Endothelial cell of umbilical vein (primary cell): ENCODE measurements at places on chromosomes 1 and 21. TPM values are rescaled to one million over a fixed set of nuclear protein-coding genes. Genes with fewer than 3 reads are reported as not detected.

The OVAAL gene
- not detected in 2 replicates for total RNA-seq

The FCAMR gene
- not detected in 2 replicates for total RNA-seq

The UBL4B gene
- total RNA-seq, result not detected in 2 replicates

The LCA5L gene
- 1.0 and 1.2 TPM in 2 replicates for total RNA-seq

DNA sequence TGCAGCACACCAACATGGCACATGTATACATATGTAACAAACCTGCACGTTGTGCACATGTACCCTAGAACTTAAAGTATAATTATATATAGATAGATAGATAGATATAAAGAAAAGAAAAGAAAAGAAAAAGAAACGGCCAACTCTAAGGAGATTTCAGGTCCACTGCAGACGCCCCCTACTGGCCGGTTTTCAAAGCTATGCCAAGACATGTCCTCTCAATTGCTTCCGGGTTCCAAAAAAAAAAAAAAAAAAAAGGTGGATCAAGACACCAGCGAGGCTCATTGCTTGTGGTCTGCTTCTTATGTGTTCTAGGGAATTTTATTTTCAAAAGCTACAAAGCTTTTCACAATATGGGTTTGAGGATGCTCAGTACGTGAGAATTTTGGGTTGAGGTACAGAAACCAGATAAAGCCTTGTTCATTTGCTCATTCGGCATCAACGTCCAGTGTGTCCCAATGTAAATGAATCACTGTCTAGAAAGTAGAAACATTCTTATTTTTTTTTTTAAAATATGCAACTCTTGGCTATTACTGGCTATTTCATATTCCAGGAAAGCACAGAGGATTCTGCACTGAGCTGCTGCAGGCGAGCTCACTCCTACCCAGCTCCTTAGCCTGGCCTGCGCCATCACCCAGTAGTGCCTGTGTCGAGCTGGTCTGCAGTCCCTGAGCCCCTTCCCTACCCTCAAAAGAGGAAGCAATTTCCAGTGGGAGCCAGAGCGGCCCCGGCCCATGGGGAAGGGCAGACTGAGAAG, 643.0 kb downstream of the KIF26B start:
- DNase-seq, result no peak

GRCh38 chr1:2528966-2529783, 888 bp downstream of the HES5 start:
- no peak for DNase-seq

GRCh38 chr1:211237579-211237978, 21.6 kb upstream of the RCOR3 start:
- DNase-seq, result no peak

DNA sequence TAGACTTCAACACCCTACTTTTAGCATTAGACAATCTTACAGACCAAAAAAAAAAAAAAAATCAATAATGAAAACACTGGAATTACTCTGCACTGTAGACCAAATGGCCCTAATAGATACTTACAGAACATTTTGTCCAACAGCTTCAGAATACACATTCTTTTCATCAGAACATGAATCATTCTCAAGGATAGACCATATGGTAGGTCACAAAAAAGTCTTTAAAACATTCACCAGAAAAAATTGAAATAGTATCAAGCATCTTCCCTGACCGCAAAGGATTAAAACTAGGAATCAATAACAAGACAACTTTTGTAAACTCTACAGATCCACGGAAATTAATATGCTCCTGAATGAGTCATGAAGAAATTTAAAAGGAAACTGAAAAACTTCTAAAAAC, 22.5 kb downstream of the ZNF670 start:
- no peak for DNase-seq

- DNase-seq, result peak; percentile 24
These were observed 5.5 kb downstream of the EFNA3 start for GRCh38 chr1:155083865-155084721.

DNA sequence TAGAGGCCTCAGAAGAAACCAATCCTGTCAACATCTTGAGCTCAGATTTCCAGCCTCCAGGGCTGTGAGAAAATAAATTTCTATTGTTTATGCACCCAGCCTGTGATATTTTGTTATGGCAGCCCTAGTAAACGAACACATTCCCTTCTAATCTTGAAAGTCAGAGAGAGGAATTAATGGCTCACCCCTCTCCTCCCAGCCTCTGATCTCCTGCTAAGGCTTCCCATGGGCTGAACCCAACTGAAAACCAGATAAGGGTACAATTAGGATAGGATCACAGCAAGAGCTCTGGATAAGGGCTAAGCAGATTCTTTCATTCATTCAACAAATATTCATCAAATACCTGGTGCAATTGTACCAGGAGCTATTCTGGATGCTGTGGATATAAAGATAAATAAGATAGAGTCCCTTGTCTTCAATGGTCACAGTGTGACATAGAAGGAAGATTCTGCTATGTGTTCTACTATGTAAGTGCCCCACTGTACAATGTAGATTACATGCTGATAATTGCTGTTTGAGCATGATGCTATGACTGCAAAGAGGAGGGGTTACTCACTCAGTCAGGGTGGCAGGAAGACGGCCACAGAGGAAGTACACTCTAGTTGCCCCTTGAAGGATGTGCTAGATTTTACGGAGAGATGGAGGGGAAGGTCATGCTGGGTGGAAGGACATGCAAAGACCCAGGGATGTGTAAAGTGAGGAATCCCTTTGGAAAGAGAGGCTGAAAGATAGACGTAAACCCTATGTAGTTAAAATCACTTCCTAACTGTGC, 203.3 kb upstream of the JUN start:
- no peak for DNase-seq

DNA sequence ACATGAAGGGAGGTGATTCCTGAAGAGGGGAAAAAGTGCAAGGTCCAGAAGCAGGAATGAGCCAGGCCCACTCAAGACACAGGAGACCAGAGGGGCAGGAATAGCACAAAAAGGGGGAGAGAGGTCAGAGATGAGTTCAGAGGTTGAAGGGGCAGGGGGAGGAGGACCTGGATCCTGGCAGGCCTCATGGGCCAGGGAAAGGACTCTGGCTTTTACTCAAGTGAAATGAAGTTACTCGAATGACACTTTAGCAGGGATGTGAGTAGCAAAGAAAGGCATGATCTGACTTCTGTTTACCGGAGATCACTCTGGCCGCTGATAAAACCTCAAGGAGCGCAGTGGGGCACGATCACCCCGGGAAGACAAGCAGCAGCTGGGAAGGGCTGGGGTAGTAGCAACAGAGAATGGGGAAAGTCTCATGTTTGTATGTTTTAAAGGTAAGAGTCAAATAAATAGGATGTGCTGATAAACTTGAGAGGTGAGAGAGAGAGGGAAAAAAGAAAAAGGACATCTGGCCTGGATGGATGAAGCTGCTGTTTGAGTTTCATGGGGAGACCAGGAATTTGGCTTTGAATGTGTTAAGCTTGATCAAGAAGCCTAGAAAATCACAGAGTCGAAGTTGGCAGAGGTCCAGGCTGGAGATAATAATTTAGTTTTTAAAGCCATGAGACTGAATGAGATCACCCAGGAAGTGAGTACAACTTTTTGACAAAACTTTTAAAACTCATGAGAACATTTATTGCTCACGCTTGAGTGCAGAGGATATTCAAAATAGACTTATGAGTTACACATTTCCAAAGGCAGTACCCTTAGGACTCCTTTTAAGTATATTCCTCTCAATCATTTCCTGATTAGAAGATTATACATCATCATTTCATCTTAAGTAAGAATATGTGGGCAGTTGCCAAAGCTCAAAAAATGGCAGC, 156.0 kb downstream of the RERE start:
- peak; percentile 69 for DNase-seq

DNA sequence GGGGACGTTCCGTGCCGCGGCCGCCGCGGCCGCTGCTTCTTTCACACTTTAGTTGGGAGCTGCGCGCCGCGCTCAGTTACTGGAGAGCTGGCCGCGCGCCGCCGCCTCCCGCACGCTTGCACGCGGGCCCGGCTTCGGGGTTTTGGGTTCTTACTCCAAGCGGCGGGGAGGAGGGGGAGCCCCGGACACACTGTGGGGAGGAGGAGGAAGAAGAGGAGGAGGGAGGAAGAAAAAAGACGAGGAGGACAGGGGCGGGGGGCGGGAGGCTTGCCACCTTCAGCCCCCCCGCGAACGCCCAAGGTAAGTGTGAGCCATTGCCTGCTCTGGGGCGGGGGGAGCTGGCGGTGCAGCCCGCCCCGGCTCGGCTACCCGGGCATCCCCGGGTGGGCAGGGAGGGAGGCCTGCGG, 243 bp downstream of the C1orf21 start:
- DNase-seq, result no peak

DNA sequence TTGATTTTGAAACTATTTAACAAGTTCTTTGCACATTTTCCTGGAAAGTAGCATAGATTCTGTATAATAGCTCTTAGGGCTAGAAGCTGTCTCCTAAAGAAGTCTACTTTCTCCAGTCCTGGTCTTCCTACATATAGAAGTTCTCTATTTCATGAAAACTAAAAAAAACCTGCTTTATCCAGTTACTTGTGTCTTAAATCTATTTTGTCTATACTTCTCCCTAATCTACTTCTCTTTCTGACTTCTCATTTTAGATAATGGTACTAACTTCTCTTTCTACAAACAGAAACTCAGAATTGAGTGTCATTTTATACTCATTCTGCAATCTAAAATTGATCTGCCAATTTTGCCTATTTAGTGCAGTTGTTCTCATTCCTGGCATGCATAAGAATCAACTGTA, 28.7 kb downstream of the PDE4B start:
- no peak for DNase-seq

DNA sequence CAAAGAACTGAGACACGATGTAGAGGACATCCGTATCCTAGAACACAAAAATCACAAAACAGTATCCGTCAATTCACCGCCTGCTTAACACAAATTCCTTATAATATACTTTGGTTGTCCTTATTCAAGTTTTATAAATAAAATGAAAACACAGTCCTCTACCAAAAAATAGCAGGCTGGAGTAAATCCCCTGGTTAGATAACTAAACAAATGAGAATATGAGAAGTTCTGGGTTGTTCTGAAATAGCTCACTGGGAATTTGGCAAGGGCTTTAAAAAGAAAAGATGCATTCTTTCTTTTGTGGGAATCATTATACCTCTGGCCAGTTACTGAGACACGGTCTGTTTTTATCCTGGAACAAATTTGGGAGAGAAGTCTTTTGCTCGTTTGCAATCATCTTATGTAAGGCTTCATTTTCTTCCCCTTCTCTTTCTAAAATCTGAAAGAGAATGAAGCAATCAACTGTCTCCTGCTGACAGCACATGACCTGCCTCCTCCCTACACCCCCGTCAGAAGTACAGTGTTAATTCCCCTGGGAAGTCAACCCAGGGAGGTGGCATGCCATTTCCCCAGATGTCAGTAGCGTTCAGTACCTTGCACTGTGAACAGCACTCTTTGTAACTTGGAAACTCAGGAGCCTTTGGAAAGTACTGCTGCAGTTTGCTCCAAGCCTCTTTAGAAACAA, 37.1 kb upstream of the RAP1GAP start:
- DNase-seq, result no peak

DNA sequence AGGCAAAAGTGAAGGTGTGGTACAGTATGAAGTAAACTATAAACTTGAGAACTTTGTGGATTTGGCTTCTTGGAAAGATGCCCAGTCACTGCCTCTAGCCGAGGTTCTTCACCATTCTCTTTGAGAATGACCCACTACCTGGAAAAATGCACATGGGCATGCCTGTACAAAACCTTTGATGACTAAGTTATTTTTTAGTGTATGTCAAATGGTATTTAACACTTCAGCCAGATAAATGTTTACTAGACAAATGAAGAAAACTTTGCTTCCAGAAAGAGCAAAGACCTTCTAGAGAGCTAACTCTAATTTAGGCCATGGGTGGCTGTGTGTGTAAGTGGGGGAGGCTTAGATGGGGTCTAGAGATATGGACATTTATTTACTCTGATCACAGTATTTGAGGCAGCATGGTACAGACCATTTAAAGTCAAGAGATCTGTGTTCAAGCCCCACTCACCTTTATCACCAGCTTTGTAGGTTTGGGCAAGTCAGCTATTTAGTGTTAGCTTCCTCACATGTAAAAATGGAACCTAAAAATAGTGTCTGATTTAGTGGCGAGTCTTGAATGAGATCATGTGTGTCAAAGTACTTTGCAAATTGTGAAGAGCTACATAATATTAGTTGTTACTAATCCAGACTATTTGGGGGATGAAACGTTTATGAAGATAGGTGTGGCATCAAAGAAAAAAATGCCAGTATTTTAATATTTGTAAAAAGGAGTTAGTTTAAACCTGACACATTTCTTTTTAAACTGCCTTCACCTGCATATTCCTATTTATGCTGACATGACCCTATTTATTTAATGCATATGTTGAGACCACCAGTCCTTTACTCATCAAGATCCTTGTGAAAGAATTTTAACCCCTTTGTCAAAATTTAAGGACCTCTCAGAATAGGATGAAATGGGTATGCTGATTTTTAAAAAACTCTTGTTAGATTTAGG, 20.2 kb downstream of the NFYC start:
- peak; percentile 42 for DNase-seq

GRCh38 chr1:29485096-29485925, 249.0 kb downstream of the PTPRU start:
- no peak for DNase-seq

GRCh38 chr1:150596095-150596892, 16.9 kb upstream of the MCL1 start:
- no peak for DNase-seq

GRCh38 chr1:8733484-8733883, 84.0 kb downstream of the RERE start:
- no peak for DNase-seq

DNA sequence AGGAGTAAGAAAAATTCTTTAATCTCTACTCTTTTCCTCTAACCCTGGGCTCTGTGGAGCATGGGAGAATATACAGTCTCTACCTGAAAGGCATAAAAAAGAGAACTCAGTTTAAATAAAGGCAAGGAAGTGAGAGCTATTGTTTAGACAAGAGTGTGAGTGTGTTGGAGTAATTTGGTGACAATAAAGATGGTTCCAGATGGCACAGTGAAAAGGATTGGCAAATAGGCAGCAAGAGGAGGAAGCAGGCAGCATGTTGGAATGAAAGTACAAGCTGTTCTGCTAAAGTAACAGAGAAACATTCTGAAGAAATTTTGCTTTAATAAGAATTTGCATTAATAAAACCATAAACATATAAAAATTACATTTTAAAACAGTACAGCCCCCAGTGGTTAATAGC, 163.4 kb downstream of the DNM3 start:
- DNase-seq, result no peak
